ENCODE measurements at places on chromosomes 2 and 18.

GRCh38 chr18:64707052-64707451 lies 558.2 kb upstream of the LINC00305 start:
- DNase-seq: peak; percentile 33

- DNase-seq: no peak
Observed at GRCh38 chr18:10950080-10950875, 199.1 kb downstream of the PIEZO2 start.

DNA sequence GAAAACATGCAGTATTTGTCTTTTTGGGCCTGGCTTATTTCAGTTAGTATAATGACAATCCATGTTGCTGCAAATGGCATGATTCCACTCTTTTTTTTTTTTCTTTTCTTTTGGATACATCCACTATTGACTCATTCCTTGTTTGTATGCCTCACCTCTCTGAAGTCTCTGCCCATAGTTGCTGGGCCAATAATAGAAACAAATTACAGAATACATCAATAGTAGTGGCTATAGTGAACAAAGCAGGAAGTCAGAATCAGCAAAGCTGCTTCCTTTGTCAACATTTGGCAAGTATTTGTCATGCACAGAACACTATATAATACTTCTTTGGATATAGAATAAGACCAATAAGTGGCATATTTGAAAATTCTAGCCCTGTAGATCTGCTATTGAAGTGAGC lies 609.7 kb downstream of the STK39 start:
- DNase-seq: no peak

- DNase-seq: peak; percentile 35
Observed at GRCh38 chr2:237190966-237191713, 105.5 kb downstream of the COPS8 start.
